ENCODE measurements at places on chromosomes 7 and 10. TPM values are rescaled to one million over a fixed set of nuclear protein-coding genes. Genes with fewer than 3 reads are reported as not detected.
A peak's percentile ranks its signal among the peaks of the same experiment; 100 is the strongest.

PNLIPRP3 gene
- not detected for total RNA-seq

KLF14 gene
- not detected for total RNA-seq

DNA sequence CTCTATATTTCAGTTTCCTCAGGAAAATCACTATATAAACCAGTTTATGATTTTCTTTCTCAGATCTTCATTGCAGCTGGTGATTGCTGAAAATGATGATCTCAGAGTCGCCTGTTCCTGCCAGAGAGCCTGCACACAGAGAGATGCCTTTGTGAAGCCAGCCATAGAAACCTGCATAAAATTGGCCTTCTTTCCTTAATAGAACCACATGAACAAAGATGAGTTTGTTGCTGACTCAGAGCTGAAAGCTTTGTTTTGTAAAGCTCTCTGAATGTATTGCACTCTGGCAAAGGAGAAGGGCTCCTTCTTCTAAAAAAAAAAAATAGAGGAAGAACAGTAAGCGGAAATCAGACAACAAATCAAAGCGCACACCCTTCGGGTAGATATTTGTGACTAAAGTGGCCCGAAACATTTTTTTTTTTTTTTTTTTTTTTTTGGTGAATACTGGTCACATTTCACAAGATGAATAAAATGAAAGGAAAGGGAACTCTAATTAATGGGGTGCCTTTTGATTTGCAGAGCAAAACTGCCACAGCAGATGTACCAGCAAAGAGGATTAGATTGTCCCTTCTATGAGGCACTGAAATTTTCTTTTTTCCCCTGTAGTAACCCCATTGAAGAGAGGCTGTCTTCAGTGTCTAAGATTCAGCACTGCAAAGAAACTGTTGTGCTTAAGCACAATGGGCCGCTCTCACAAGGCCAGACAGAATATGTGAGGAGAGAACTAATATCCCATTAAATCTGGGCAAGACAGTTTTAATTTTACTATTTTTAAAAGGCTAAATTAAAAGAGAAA is 75.1 kb upstream of the PTPRZ1 start:
- no peak overlapping the region for H3K4me3 ChIP-seq
- DNase-seq: no peak
- no peak overlapping the region for H3K27ac ChIP-seq
- no peaks in the 10 kb centered on the region for H3K27me3 ChIP-seq
- no peaks in the 10 kb centered on the region for H3K4me1 ChIP-seq

OR9A2 gene
- total RNA-seq: not detected

LIPJ gene
- not detected for total RNA-seq

- DNase-seq: no peak
- H3K36me3 ChIP-seq: no peaks in the 10 kb centered on the region
- no peak overlapping the region for H3K27ac ChIP-seq
- H3K27me3 ChIP-seq: no peaks in the 10 kb centered on the region
- no peaks in the 10 kb centered on the region for H3K4me1 ChIP-seq
- no peak overlapping the region for H3K4me3 ChIP-seq
Measured at GRCh38 chr10:51095444-51095843, 21.2 kb downstream of the PRKG1 start.

- H3K36me3 ChIP-seq: peaks cover 1% of the 10 kb centered on the region
- peaks cover 14% of the 10 kb centered on the region for H3K27me3 ChIP-seq
- H3K4me3 ChIP-seq: peak overlapping the region; percentile 38
- peaks cover 24% of the 10 kb centered on the region for H3K4me1 ChIP-seq
- peak overlapping the region; percentile 67 for H3K27ac ChIP-seq
Measured at GRCh38 chr10:75043256-75044131, 68.0 kb upstream of the SAMD8 start.

DNA sequence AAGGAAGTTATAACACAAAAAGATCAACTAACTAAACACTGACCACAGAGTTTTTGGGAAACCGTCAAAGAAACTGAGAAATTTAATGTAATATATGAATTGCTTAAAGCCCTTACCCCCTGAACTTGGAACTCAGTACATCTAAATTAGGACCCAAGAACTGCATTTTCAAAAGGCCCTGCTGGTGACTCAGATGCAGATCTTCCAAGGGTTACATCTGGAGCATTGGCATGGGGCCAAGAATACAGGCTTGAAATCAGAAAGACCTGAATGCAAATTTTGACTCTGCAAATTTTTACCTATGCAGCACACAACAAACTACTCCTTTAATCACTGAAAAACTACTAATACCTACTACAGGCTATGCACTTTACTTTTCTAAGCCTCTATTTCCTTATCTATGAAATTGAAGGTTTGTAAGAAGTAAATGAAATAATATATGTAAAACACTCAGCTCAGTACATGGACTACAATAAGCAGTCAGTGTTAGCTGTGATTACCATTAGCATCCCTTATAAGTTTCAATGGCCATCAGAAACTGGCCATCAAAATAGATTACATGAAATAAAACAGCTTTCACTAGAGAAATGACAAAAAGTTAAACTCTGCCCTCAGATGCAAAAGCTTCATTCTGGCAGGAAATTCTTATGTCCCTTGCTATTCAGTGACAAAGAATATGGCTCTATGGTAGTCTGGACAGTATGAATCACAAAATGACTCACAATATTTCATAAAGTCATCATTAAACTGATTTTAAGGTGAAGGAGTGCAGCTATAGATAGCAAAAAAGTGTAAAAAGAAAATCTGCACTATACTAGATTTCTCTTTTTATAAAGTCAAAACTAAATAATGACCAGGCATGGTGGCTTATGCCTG is 43.6 kb downstream of the NSUN6 start:
- H3K4me3 ChIP-seq: no peak overlapping the region
- DNase-seq: no peak
- H3K4me1 ChIP-seq: peaks cover 2% of the 10 kb centered on the region
- H3K27me3 ChIP-seq: no peaks in the 10 kb centered on the region

SLC25A13 gene
- total RNA-seq: 14.5 TPM

DNA sequence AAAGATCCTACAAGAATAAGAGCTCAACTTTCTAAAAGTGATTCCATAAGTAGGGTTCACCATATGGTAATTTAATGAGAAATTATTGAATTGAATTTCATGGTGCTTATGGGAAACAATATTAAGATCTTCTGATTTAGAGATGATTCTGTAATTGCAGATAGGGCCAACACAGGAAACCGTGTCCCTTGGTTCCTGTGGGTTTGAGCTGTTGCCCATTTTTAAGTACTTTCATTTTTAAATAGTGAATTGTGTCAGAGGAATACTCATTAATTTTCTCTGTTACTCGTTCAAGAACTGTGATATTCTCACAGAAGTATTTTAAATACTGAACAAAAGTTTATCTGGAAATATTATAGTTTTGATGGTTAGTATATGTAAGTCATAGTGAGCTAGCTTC is 129.2 kb downstream of the SRI start:
- H3K27ac ChIP-seq: no peak overlapping the region
- H3K4me1 ChIP-seq: peaks cover 18% of the 10 kb centered on the region
- H3K4me3 ChIP-seq: no peak overlapping the region
- no peaks in the 10 kb centered on the region for H3K27me3 ChIP-seq
- no peaks in the 10 kb centered on the region for H3K36me3 ChIP-seq

SCIN gene
- total RNA-seq: 0.47 TPM

DNA sequence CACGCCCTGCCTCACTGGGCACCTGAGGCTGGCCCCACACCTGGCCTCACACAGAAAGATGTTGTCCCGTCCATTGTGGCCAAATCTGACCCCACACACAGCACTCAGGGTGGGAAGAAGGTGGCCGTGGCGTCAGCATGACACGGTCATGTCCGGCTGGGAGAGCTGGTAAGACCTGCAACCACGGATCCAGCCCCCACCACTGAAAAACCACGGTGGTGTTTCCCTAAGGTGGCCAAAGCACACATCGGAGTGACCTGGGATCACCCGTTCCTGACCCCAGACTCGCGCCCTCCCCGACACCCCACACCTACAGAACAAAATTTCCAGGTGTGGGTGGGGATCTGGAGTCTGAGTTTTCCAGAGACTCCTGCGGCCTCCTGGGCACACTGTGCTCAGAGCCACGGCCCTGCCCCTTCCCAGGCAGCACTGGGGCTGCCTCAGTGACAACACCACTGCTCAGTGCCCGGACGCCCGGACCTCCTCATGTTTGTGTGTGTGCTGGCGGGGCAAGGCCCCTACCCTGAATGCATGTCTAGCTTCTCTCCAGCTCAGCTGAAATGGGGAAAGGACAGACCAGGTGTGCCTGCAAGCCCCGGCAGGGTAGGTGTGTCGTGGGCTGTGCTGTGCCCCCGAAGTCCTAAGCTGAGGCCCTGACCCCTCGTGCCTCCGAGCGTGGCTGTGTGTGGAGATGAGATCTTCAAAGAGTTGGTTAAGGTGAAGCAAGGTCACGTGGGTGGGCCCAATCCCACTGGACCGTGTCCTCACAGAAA is 36.1 kb downstream of the STK32C start:
- no peaks in the 10 kb centered on the region for H3K27me3 ChIP-seq
- H3K27ac ChIP-seq: no peak overlapping the region
- H3K4me3 ChIP-seq: no peak overlapping the region
- H3K36me3 ChIP-seq: no peaks in the 10 kb centered on the region
- no peak for DNase-seq
- no peaks in the 10 kb centered on the region for H3K4me1 ChIP-seq

DNA sequence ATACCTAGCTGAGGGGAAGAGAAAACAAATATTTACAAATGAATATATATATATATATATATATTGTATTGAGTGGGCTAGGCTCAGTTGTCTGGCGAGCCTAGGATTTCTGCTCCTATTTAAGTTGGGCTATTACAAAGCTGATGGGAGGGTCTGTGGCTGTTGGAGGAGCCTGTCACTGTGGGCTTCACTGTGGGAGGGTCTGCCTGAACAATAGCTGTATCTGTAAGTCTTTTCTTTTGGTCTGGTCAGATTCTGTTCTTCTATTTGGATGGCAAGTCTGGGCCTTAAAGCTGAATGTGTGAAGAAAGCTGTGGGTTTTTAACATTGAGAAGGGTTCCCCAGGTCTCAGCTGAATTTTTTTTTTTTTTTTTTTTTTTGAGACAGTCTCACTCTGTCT is 220.6 kb upstream of the LYZL1 start:
- peaks cover 3% of the 10 kb centered on the region for H3K27me3 ChIP-seq
- no peak overlapping the region for H3K4me3 ChIP-seq
- H3K36me3 ChIP-seq: no peaks in the 10 kb centered on the region
- H3K4me1 ChIP-seq: no peaks in the 10 kb centered on the region
- no peak overlapping the region for H3K27ac ChIP-seq

DNA sequence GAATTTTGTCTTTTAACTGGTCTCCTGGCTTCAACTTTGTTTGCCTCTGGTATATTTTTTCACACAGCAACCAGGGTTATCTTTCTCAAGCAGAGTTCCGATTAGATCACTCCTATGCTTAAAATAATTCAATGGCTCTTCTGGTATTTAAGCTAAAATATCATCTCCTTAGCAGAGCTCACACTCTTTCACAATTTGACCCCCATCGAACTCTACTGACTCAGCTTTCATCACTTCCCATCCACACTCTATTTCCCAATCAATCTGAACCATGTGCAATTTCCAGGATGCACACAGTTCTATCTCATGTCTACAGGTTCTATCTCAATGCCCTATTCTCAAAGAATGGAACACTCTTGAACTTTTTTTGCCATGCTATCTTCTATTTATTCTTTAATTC is 809.5 kb downstream of the GRID1 start:
- H3K36me3 ChIP-seq: no peaks in the 10 kb centered on the region
- H3K4me3 ChIP-seq: no peak overlapping the region
- no peaks in the 10 kb centered on the region for H3K4me1 ChIP-seq
- H3K27me3 ChIP-seq: no peaks in the 10 kb centered on the region

SH3PXD2A gene
- 10.2 TPM for total RNA-seq
